ENCODE measurements at places on chromosomes 2 and 18.

DNA sequence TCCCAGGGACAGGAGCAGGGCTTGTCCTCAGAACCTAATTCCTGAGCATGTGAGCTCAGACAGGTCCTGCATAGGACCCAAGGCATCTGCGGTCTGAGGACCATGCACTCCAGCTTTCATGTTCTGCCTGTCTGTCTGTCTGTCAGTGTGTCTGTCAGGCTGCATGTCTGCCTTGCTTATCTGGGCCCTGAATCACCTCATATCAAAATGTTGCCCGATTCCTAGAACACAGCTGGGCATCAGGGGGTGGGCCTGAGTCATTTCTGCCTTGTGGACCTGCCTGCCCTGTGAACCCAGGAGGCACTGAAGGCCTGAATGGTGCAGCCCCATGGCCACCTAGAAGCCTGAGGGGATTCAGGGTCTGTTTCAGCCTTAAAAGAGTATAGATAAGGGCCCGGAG is 22.1 kb downstream of the INHBB start:
- DNase-seq: no peak

GRCh38 chr2:128552141-128552805 is 233.6 kb upstream of the HS6ST1 start:
- DNase-seq: no peak

- DNase-seq: no peak
Measured at GRCh38 chr2:101327863-101328394, 19.4 kb upstream of the RNF149 start.

- no peak for DNase-seq
Measured at GRCh38 chr2:62203459-62203858, 7.5 kb downstream of the B3GNT2 start.

GRCh38 chr2:84441505-84441904 is 17.6 kb downstream of the SUCLG1 start:
- DNase-seq: no peak

DNA sequence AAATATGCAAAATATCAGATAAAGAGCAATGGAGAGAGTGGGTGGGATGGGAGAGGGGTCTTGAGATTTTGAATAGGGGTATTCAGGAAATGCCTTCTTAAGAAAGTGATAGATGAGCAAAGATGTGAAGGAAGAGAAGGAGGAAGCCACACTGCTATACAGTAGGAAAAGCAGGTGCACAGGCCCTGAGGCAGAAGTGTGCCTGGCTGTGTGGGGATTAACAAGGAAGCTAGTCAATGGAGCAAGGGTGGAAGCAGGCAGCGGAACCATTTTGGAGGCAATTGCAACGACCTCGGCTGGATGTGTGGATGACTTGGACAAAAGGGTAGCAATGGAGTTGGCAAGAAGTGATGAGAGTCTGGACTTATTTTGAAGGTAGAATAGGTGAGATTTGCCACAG is 11.0 kb upstream of the CNGA3 start:
- no peak for DNase-seq

GRCh38 chr18:8752329-8752728 is 47.0 kb downstream of the MTCL1 start:
- no peak for DNase-seq

GRCh38 chr2:174593041-174593440 is 4.6 kb downstream of the WIPF1 start:
- DNase-seq: no peak
